ENCODE measurements at places on chromosomes 16 and 17. TPM values are rescaled to one million over a fixed set of nuclear protein-coding genes. Genes with fewer than 3 reads are reported as not detected.

Gene PRSS21
- total RNA-seq: not detected

Gene PTX4
- total RNA-seq: not detected

Gene IL34
- total RNA-seq: 18.5 TPM

Gene MT1E
- total RNA-seq: 452 TPM

Gene NPIPB6
- total RNA-seq: not detected

Gene ZDHHC1
- total RNA-seq: 11.0 TPM

Gene KRTAP2-3
- not detected for total RNA-seq

All from psoas muscle (tissue), 8 donors.